Mucosa of descending colon (tissue), 3 donors: ENCODE measurements at places on chromosomes 3 and 15. TPM values are rescaled to one million over a fixed set of nuclear protein-coding genes. Genes with fewer than 3 reads are reported as not detected.

The FETUB gene
- total RNA-seq: not detected

The ZNF860 gene
- total RNA-seq: 1.0 TPM

The IMPG2 gene
- 0.12 TPM for total RNA-seq

The NKIRAS1 gene
- total RNA-seq: 3.5 TPM

The LARP6 gene
- 24.8 TPM for total RNA-seq

The CHRFAM7A gene
- total RNA-seq: 1.4 TPM

The ITIH3 gene
- 1.4 TPM for total RNA-seq

The SYNPR gene
- total RNA-seq: not detected

The ANKRD34C gene
- not detected for total RNA-seq

The C15orf39 gene
- 32.5 TPM for total RNA-seq

The OPA1 gene
- total RNA-seq: 90.8 TPM

The RASSF1 gene
- 25.7 TPM for total RNA-seq

The KNL1 gene
- total RNA-seq: 9.7 TPM

The RTP4 gene
- 7.9 TPM for total RNA-seq

The ZSCAN2 gene
- total RNA-seq: 9.4 TPM

The SPSB4 gene
- total RNA-seq: 0.85 TPM

The ACKR2 gene
- 13.1 TPM for total RNA-seq

The NOX5 gene
- not detected for total RNA-seq

The FBXL2 gene
- total RNA-seq: 0.43 TPM

The FBN1 gene
- 47.9 TPM for total RNA-seq

The DOCK3 gene
- 0.17 TPM for total RNA-seq

The TOPAZ1 gene
- not detected for total RNA-seq

The NBEAL2 gene
- total RNA-seq: 94.0 TPM

The ASB14 gene
- total RNA-seq: not detected

The CHST2 gene
- total RNA-seq: 1.1 TPM

The UMPS gene
- total RNA-seq: 25.7 TPM

The GPR15 gene
- 4.5 TPM for total RNA-seq

The IQCF6 gene
- total RNA-seq: not detected

The HRH1 gene
- 10.3 TPM for total RNA-seq

The COL8A1 gene
- 7.6 TPM for total RNA-seq

The TBC1D5 gene
- total RNA-seq: 33.1 TPM

The SI gene
- 6.5 TPM for total RNA-seq

The SUMF1 gene
- total RNA-seq: 38.3 TPM

The ATP13A4 gene
- total RNA-seq: 19.1 TPM
